ENCODE measurements at places on chromosomes 2 and 18.

DNA sequence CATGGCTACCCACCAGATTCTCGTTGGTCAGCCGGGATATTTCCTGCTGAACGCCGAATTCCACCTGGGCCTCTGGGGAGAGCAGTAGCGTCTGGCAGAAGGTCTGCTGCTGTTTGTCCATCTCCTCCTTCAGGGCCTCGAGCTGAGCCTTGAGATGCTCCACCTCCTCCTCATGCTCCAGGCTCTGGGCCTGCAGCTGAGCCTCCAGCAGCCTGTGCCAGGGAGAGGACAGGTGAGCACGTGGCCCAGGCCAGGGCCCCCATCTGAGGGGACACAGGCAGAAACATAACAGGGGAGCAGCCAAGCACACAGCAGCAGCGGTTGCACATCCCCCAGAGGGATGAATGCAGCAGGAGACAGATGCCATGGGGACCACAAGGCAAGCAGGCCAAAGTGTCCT, 40.1 kb upstream of the ACAA2 start:
- no peak for DNase-seq

- no peak for DNase-seq
Observed at GRCh38 chr18:68436485-68436884, 278.4 kb downstream of the TMX3 start.

GRCh38 chr2:134683561-134684112, 35.2 kb downstream of the TMEM163 start:
- peak; percentile 42 for DNase-seq

GRCh38 chr18:1383465-1383864, 478.8 kb downstream of the ADCYAP1 start:
- no peak for DNase-seq

- no peak for DNase-seq
Observed at GRCh38 chr2:193348055-193348454, 1153.3 kb upstream of the TMEFF2 start.

GRCh38 chr2:64193491-64193890, 49.3 kb upstream of the PELI1 start:
- DNase-seq, result no peak

DNA sequence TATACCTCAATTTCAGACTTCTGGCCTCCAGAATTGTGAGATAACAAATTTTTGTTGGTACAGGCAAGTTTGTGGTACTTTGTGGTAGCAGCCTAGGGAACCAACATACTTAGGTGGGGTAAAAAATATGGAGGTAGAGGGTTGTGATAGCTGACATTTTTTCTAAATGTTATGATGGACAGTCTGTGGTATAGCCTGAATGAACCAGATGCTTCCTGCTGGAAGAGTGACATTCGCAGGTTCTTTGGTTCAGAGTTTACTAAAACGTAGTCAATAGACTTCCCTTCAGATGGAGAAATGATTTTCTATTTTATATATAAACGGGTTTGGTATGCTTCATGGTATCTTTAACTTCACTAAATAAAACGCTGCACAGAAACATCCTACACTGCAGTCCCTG, 42.8 kb downstream of the PMAIP1 start:
- no peak for DNase-seq

GRCh38 chr2:27307545-27308358, 493 bp downstream of the UCN start:
- DNase-seq, result no peak

GRCh38 chr2:232894251-232894650, 24.2 kb downstream of the SNORC start:
- no peak for DNase-seq

DNA sequence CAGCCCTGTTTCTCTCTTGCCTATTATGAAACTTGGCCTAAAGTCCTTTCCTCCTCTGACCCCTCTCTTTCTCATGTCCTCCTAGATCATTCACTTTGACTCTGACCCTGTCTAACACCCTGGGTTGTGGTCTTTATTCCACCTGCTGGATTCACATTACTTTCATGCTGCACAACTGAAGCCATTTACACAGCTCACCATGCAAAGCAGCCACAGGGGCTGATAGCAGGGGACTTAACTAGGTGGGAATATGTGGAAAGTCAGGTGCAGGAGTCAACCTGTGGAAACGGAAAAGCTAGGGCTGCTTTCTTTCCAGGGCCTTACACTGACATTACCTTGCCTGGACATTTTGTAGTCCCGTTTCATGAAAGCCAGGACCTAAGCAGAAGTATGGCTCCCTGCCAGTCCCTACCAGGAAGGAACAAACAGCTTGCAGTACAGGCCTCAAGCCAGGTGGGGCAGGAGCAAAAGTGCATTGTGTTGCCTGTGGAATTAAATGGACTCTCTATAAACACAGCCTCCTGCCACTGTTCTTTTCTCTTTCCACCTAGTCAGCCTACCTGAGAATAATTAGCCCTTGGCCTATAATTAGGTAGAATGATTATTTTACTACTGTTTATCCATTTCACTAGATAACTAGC, 11.8 kb downstream of the MAPRE3 start:
- DNase-seq, result peak; percentile 38

GRCh38 chr18:74870950-74871349, 273.3 kb downstream of the ZNF407 start:
- DNase-seq, result no peak

DNA sequence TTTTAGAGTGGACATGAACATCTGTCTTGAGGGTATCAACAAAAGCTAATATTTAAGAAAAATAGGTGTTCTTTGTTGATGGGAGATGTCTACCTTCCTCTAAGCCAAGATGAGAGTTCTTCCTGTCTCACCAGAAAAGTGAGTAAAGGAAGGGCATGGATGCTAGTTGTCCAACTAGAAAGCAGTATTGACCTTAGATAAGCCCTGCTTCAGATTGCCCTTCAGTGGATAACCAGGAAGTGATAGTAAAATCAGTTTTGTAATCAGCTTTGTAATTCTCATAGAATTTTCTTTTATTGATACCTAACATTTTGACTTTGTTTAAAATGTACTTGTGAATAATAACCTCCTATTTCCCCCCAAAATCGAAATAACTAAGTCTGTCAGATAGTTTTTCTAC, 134.7 kb downstream of the ZNF407 start:
- DNase-seq, result no peak

DNA sequence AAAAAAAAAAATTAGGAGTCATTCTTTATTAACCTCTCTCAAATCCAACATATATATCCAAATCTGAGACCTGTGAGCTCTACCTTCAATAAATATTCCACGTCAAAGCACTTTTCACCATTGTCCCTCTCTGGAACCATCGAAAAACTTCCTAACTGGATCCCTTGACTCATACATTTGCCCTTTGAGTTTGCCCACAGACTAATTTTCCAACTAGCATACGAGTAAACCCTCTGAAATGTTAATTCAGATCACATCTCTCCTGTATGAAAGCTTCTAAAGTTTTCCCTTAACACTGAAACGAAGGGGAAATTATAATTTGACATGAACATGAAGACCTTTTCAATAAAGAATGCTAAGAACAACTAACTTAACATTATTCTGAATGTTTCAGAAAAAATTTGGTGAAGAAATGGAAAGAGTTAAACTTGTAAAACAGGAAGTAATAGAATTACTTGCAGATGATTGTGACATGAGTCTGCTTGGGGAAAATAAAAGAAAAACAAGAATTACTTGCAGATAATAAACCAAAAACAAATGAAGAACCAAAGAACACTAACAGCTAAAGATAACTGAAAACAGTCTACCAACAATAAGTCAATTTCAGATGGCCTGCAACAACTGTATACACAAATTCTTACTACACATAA, 110.6 kb downstream of the C2orf74 start:
- no peak for DNase-seq

Data from activated naive CD4-positive, alpha-beta T cell treated with anti-CD3 and anti-CD28 coated beads for 36 hours (primary cell).